HFFc6 (cell line): ENCODE measurements at places on chromosomes 5 and 9. TPM values are rescaled to one million over a fixed set of nuclear protein-coding genes. Genes with fewer than 3 reads are reported as not detected.

DNA sequence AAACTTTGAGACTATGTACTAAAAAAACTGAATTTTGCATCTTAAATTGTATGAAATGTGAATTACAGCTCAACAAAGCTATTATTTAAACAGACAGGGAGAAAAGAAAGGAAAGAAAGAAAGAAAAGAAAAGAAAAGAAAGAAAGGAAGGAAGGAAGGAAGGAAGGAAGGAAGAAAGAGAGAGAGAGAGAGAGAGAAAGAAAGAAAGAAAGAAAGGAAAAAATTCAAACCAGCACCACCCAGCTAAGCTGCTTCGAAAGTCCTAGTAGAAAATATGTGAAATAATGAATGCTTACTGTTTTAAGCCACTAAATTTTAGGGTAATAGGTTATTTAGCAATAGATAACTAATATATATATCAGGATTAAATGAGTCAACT, 31.7 kb upstream of the CDK5RAP2 start:
- peaks cover 33% of the 10 kb centered on the region for H3K4me1 ChIP-seq
- no peaks in the 10 kb centered on the region for H3K27me3 ChIP-seq
- no peaks in the 10 kb centered on the region for H3K36me3 ChIP-seq
- no peak overlapping the region for H3K4me3 ChIP-seq
- no peak for DNase-seq

GRCh38 chr9:112624711-112625707, 92.9 kb downstream of the INIP start:
- no peak for DNase-seq
- no peak overlapping the region for H3K4me3 ChIP-seq
- peaks cover 14% of the 10 kb centered on the region for H3K4me1 ChIP-seq
- H3K36me3 ChIP-seq, result no peaks in the 10 kb centered on the region
- no peaks in the 10 kb centered on the region for H3K27me3 ChIP-seq

GRCh38 chr5:61076626-61077025, 85.6 kb downstream of the SMIM15 start:
- H3K36me3 ChIP-seq, result no peaks in the 10 kb centered on the region
- peaks cover 5% of the 10 kb centered on the region for H3K4me1 ChIP-seq
- no peak overlapping the region for H3K4me3 ChIP-seq
- no peaks in the 10 kb centered on the region for H3K27me3 ChIP-seq
- DNase-seq, result no peak
- H3K27ac ChIP-seq, result no peak overlapping the region

GRCh38 chr5:14167211-14167845, 24.2 kb downstream of the TRIO start:
- peak overlapping the region; percentile 54 for H3K4me3 ChIP-seq
- peak; percentile 49 for DNase-seq
- H3K4me1 ChIP-seq, result peaks cover 100% of the 10 kb centered on the region
- peaks cover 3% of the 10 kb centered on the region; the same call in 1 of the 2 replicates for H3K27me3 ChIP-seq
- H3K27ac ChIP-seq, result peak overlapping the region; percentile 84

Gene ENTPD8
- total RNA-seq, result not detected in 3 replicates

Gene CDH9
- total RNA-seq, result not detected in 3 replicates

Gene MTRR
- 33.4 to 40.6 TPM (median 34.4 TPM) in 3 replicates for total RNA-seq

Gene OR1J2
- not detected in 3 replicates for total RNA-seq
